ENCODE measurements at places on chromosomes 2 and 18. TPM values are rescaled to one million over a fixed set of nuclear protein-coding genes. Genes with fewer than 3 reads are reported as not detected.

Gene HES6
- 5.5 TPM for polyA plus RNA-seq

Gene CD207
- not detected for polyA plus RNA-seq

Gene FIGN
- polyA plus RNA-seq = 1.1 TPM

Gene CASP8
- 8.0 TPM for polyA plus RNA-seq

Gene TMEM178A
- polyA plus RNA-seq = 48.0 TPM

Gene SCN2A
- polyA plus RNA-seq = 2.7 TPM

Gene NAB1
- 10.4 TPM for polyA plus RNA-seq

Gene CENPA
- polyA plus RNA-seq = not detected

Gene TRIM54
- 2.1 TPM for polyA plus RNA-seq

Gene PROM2
- polyA plus RNA-seq = 55.6 TPM

Gene ABCG8
- 0.09 TPM for polyA plus RNA-seq

Gene CFAP65
- 0.73 TPM for polyA plus RNA-seq

Gene ANKZF1
- polyA plus RNA-seq = 26.6 TPM

Gene POMC
- 2.1 TPM for polyA plus RNA-seq

Gene RNU2-63P
- polyA plus RNA-seq = not detected

Gene OR6B2
- polyA plus RNA-seq = not detected

Gene SNX17
- polyA plus RNA-seq = 115 TPM

Gene PROC
- 51.0 TPM for polyA plus RNA-seq

Gene TRABD2A
- polyA plus RNA-seq = 2.1 TPM

Gene ALPG
- not detected for polyA plus RNA-seq

Gene DUSP2
- 5.6 TPM for polyA plus RNA-seq

Gene CD226
- 0.28 TPM for polyA plus RNA-seq

Gene SERPINB11
- polyA plus RNA-seq = not detected

Gene SMARCAL1
- polyA plus RNA-seq = 9.7 TPM

Gene TMEM18
- 29.7 TPM for polyA plus RNA-seq

Gene PSMA8
- polyA plus RNA-seq = not detected

Gene GKN1
- not detected for polyA plus RNA-seq
